WTC11 (cell line): ENCODE measurements at places on chromosomes 7 and 10. TPM values are rescaled to one million over a fixed set of nuclear protein-coding genes. Genes with fewer than 3 reads are reported as not detected.

DNA sequence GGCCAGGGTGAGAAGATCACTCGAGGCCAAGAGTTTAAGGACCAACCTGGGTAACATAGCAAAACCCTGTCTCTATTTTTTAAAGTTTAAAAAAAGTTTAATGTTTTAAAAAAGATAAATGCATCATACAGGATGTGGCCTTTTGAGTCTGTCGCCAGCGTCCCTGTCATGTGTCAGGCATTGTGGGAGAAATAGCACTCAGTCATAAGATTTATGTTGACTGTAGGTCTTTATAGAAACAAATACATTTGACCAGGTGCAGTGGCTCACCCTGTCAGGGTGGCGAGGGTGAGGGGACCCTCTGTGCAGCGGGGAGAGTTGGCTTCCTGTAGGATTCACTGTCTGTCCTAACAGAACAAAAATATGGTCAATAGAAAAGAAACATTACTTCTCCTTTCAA lies 63.5 kb upstream of the SH2B2 start:
- no peak for DNase-seq

DNA sequence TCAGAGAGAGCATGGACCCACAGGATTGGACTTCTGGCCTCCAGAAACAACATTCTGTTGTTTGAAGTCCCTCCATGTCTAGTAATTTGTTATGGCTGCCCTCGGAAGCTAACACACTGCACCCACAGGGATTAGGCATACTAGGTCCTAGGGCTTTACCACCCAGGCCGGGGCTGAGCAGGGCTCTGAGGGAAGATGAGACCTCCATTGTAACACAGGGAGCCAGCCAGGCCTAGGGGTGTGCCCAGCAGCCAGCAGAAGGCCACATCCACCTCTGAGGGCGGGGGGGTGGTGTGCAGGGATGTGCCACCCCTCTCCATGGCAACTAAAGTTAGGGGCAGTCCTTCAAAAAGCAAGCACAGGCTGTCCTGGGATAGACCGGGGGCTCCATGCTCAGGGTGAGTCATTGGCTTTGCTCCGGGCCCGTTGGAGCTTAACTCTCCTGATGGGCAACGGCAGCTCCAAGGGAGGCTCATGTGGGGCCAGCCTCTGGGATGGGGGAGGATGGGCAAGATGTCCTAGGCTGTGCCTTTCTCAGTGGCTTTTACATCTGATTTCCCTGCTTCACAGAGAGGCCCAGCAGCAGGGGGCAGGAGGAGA lies 96.6 kb upstream of the GPR26 start:
- no peak for DNase-seq

Gene FAM200A
- total RNA-seq = 5.9 to 7.2 TPM (median 6.6 TPM) in 3 replicates

DNA sequence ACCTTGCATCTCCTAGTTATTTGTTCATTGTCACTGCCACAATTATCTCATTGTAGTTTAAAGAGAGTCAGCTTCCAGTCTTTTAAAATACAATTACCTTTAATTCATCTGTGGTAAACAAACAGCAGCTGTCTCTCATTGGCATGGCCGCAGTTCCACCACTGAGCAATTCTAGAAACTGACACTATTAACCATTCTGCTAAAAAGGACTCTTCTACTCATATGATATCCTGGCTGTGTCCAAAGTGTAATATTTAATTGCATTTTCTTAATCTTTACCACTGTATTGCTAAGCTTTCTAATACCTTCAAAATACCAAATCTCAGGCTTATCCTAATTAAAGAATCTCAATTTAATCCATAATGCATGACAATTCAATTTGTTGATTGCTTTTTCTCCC lies 639.0 kb downstream of the AUTS2 start:
- no peak for DNase-seq

- DNase-seq = no peak
These were observed 115.6 kb downstream of the TFEC start for GRCh38 chr7:115914951-115915350.

Gene UTF1
- total RNA-seq = 140 to 196 TPM (median 143 TPM) in 3 replicates

Gene PHKG1
- total RNA-seq = not detected in 3 replicates

GRCh38 chr7:79734181-79734580 lies 280.7 kb upstream of the MAGI2 start:
- DNase-seq = no peak

- no peak for DNase-seq
These were observed 181.6 kb downstream of the SND1 start for GRCh38 chr7:127833641-127834040.

GRCh38 chr10:75429159-75429827 lies 2.1 kb upstream of the LRMDA start:
- DNase-seq = no peak

Gene CYP3A7
- not detected in 3 replicates for total RNA-seq

- DNase-seq = no peak
These were observed 923.0 kb upstream of the CELF2 start for GRCh38 chr10:10094691-10095090.

Gene FBXL15
- total RNA-seq = 21.6 to 24.6 TPM (median 23.2 TPM) in 3 replicates

DNA sequence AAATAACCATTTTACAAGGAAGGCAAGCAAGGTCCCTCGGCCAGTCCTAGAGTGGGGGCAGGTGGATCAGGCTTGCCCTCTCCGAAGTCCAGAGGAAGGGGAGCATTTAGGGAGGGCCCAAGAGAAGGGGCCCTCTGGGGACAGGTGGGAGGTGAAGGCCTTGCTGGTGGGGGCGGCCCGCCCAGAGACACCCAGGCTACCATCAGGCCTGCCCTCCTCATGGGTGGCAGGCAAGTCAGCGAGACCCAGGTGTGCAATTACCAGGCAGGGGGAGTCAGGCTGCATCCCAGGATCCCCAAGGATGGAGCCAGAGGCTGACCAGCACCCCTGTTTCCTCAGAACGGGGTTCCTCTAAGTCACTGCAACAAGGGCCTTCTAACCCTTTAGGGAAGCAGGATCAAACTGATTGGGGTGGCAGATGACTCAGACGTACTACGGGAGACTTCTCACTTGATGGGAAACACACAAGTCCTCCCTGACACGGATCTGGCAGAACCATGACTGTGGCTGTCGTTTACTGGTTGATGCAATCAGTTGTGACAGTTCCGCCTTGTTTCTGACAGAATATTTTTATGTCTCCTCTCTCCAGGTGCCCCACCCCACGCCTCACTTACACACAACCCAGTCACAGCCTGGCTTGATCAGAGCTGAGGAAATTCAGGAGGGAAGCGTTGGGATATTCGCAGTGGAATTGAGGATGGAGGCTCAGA lies 8.2 kb downstream of the LOXL4 start:
- no peak for DNase-seq

Gene PIK3CG
- 0.07 to 0.11 TPM (median 0.07 TPM) in 3 replicates for total RNA-seq

DNA sequence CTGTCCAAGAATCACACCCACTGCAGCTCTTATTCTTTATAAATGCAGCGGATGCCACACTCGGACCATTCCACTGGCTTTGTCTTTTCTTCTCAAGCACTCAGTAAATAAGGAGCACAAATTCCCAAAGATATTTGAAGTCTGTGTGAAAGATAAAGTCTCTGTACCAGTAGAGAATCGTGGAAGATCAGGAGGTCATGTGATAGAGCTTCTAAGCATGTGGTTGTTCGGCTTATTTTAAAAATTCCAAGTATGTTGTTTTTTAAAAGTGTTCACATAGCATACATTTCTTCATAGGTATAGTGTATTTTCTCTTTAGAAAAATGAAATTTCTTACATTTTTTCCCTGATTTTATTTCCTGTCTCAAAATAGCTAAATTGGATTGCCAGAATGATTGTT lies 75.8 kb downstream of the NOC3L start:
- DNase-seq = no peak

Gene SNX10
- 10.8 to 13.3 TPM (median 12.5 TPM) in 3 replicates for total RNA-seq

Gene AKR1C8
- total RNA-seq = not detected in 3 replicates
